ENCODE measurements at places on chromosomes 2 and 18. TPM values are rescaled to one million over a fixed set of nuclear protein-coding genes. Genes with fewer than 3 reads are reported as not detected.

Gene RPIA
- 6.1 TPM for polyA plus RNA-seq

Gene MC2R
- polyA plus RNA-seq = not detected

Gene GRB14
- 3.8 TPM for polyA plus RNA-seq

DNA sequence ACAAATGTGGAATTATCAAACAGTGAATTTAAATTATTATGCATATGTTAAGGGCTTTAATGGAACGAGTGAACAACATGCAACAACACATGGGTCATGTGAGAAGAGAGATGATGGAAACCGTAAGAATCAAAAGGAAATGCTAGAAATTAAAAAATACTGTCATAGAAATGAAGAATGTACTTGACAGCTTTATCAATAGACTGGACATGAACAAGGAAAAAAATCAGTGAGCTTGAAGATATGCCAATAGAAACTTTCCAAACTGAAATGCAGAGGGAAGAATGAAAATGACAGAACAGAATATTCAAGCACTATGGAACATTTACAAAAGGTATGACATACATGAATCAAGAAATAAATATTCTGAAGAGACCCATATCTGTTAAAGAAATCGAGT is 117.7 kb upstream of the KCNJ3 start:
- DNase-seq = no peak

GRCh38 chr2:41483226-41483625 is 564.6 kb upstream of the PKDCC start:
- DNase-seq = no peak

- DNase-seq = no peak
These were observed 278.4 kb upstream of the FIGN start for GRCh38 chr2:164014068-164014731.

GRCh38 chr18:28043631-28044030 is 133.3 kb downstream of the CDH2 start:
- no peak for DNase-seq

DNA sequence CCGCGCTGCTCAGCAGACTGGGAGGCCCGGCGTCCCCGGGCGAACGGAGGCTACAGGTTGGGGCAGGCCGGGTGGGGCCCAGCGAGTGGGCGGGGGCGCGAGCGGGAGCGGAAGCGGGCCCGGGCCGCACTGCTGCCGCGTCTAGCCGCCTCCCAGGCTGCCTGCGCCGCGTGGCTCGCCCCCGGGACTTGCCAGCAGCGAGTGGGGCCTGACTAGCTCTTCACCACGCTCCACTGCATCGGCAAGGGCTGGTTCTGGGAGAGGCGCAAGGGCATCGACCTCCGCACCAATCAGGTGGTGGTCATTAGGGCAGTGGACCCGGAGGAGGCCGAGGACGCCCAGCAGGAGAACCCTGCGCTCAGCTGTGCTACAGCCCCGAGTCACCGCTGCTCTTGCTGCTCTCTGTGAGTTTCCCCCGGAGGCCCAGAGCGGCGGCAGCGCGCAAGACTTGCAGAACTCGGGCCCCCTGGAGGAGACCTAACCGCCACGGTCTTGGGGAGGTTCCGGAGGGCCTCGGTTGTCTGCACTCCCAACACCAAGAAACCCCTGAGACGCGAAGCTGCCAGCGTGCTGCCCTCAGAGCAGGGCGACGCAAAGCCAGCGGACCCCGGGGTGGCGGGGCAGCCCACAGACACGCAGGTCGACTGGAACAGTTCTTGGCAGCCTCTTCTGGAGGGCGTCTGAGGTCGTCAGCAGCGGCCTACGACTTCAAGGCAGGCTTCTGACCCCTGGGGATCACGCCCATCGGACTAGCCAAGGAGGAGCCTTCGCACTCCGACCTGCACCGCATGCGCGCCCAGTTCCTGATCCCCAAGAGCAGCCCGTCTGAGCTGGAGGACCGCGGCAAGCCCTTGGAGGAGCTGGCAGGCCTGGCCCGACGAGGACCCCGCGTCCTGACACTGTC is 27.2 kb upstream of the PTPN2 start:
- no peak for DNase-seq

GRCh38 chr2:127153691-127154158 is 46.8 kb upstream of the BIN1 start:
- peak; percentile 77 for DNase-seq

- no peak for DNase-seq
These were observed 909.9 kb upstream of the ACVR2A start for GRCh38 chr2:146934921-146935320.

- no peak for DNase-seq
These were observed 9.0 kb downstream of the GBX2 start for GRCh38 chr2:236158969-236159777.

GRCh38 chr18:78894033-78894305 is 85.6 kb upstream of the SALL3 start:
- DNase-seq = no peak

GRCh38 chr2:215450188-215451011 is 14.5 kb upstream of the FN1 start:
- no peak for DNase-seq

DNA sequence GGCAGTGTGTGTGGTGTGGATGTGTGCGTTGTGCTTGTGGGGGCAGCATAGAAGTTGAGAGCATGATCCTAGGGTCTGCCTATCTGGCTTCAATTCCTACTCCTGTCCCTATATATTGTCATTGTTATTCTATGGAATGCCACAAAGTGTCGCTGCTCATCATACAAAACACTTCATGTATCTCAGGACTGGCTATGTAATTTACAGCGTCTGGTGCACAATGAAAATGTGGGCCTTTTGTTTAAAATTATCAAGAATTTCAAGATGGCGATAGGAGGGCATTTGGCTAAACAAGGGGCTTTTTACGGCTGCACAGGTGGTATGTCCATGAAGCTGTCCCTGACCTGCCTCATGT is 3.4 kb downstream of the SERPINB2 start:
- no peak for DNase-seq

- no peak for DNase-seq
These were observed 30.4 kb downstream of the KLF7 start for GRCh38 chr2:207135340-207135739.

- no peak for DNase-seq
These were observed 43.3 kb downstream of the EIF5B start for GRCh38 chr2:99380376-99381010.

- no peak for DNase-seq
These were observed 259.8 kb upstream of the ATP5MC3 start for GRCh38 chr2:175441181-175441761.

All from mammary epithelial cell (primary cell).